AG04449 (cell line): ENCODE measurements at places on chromosomes 3 and 15.

DNA sequence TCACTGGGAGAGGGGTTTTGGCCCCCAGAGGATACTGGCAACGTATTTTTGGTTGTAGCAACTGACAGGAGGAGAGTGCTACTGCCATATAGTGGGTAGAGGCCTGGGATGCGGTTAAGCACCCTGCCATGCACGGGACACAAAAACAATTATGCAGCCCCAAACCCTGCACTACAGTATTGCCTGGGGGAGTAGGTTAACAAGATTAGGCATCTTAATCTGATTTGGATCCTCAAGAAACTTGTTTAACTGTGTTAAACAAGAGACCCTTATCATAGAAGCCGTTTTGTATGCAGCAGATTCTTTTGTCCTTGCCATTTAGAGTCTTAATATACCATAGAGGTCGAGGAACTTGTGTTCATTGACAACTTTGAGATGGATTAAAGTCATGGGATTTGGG is 3.4 kb downstream of the PHLDB2 start:
- DNase-seq, result no peak

DNA sequence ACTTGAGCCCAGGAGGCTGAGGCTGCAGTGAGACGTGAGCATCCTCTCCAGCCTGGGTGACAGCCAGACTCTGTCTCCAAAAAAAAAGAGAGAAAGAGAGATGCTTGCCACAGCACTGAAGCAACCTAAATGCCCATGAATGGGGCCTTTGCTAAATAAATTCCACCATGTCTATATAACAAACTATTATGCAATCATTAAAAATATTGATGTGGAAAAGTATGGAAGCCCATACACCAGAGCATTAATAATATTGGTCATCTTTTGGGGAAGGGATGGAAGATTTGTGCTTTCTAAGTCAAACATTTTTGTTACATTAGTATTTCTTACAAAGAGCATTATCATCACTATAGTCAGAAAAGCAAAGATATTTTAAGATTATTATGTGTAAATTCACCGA is 116.6 kb downstream of the MEGF11 start:
- DNase-seq, result no peak

DNA sequence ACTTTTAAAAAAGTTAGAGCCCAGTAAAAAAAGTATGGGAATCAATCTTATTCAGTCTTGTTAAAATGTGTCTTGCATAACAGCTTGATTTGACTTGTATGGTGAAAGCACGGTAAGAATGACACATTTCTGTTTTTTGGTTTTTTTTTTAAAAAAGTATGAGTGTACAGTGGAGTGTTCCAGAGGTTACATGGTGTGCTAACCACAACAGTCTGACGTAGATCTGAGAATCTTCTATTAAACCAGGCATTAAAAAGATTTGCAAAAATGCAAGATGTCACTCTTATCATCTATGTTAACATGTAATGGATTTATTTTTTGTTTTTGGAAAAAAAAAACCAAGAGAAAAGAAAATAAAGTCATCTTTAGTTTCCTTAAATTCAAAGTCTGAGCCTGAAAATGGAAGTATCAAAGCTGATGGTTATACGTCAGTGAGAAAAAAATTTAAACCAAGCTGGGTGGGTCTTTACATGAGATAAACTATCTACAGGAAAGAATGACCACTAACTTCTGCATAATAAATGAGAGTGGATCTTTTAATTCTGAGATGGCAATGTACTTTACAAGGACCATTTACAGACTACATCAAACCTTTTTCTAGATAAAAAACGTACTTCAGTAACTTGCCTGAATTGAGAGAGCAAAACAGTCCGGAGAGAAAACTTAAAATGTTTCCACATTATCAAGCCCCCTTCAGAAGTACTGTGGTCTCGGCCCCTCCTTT is 1.6 kb downstream of the GABPB1 start:
- peak; percentile 69 for DNase-seq

DNA sequence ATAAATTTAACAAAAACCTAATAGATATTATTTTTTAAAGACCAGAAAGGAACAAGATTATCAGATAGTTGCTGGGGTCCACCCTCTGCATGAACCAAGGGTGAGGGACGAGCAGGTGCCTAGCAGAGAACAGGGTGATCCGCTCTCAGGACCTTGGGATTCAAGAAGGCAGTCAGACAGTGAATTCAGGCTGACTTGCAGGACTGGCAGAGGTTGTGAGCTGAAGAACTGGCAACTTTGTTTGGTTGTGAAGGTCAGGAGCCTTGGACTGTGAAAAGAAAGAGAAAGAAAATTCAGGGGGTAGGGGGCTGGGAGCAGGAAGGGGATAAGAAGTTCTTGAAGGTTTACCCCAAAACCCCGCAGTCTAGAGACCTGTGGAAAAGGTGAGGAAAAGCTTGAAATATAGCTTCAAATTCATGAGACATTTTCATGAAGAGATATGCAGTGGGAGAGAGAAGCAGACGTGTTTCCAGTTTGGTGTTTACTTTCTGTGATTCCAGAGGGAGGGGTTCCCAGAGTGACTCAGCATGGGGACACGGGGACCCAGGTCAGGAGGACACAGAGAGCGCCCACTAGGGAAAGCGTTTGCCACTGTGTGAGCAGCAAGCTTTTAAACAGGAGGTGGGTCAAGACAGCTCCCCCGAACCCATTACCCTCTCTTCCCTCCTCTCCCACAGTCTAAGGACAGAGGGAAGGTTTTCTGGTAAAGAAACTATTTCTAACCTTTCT is 217.2 kb upstream of the UMPS start:
- no peak for DNase-seq

DNA sequence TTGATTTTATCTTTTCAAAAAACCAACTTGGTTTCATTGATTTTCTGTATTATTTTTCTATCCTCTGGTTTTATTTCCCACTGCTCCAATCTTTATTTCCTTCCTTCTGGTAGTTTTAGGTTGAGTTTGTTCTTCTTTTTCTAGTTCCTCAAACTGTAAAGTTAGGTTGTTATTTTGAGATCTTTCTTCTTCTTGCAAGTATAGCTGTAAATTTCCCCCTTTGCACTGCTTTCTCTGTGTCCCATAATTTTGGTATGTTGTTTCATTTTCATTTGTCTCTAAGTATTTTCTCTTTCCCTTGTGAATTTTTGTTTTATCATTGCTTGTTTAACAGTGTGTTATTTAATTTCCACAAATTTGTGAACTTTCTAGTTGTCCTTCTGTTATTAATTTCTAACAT is 120.0 kb downstream of the PLD1 start:
- no peak for DNase-seq

DNA sequence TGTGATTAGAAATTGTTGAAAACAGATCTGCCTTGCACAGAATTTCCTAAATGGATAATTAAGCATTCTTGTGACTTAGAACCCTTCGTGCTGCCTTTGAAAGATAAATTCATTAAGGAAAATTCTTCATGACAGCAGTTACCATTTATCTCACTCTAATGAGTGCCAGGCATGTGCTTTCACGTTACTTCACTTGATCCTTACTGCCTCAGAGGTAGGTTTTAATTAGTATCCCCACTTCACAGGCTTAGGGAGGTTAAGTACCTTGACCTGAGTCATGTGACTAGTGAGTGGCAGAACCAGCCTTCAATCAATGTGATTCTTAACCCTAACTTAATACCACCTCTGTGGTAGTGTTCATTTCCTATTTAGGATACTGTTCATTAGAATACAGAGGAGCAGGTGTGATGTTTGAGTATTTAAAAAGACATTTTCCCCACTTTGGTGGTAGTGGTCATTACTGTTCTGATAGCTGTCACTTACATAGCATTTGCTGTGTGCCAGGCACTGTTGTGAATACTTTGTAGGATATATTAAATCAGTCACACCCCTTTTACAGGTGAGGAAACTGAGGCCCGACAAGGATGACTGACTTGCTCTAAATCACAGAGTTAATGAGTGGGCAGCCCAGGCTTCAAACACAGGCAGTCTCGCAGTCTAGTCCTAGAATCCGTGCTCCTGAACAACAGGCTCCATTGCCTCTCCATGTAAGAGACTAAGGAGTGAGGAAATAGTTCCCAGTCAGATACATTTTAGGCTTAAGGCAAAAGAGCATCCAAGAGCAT is 57.9 kb downstream of the RLBP1 start:
- DNase-seq, result no peak

DNA sequence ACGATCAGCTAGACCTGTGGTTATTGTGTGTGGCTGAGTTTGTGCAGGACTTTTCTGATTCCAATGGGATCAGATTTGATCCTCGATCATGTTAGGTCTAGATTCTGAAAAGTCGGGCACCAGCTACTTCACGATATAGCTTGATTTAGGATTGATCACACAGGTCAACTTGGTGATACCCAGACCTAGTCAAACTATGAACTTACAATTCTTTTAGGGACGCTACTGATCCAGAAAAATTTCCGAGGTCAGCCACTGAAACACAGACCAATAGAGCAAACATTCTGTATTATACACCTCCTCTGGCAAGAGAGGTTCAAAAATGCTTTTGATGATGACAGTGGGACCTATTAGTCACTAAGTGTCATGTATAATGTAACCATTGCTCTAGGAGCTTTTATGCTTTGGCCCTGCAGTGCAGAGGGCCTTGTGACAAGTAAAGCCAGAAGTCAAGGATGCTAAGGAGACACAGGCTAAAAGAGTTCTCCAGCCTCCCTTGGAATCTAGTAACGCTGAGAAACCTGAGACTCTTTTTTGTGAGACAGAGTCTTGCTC is 115.6 kb upstream of the MB21D2 start:
- no peak for DNase-seq

DNA sequence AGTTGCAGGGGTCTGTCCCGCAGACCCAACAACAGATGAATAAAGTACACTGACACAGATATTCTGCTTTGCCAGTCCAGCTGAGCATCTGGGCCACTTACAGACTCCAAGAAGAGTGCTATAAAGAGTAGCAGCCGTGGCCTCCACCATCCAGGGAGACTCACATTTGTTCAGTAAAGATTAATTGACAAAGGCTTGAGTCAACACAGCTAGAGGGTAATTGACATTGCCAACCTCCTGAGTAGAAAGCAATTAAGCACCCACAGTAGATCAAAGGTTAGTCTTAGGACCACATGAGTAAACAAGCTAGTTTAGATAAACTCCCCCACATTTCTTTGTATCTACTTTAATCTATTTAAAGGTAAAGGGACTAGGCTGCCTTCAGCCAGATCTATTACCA is 16.3 kb upstream of the CRTC3 start:
- no peak for DNase-seq

DNA sequence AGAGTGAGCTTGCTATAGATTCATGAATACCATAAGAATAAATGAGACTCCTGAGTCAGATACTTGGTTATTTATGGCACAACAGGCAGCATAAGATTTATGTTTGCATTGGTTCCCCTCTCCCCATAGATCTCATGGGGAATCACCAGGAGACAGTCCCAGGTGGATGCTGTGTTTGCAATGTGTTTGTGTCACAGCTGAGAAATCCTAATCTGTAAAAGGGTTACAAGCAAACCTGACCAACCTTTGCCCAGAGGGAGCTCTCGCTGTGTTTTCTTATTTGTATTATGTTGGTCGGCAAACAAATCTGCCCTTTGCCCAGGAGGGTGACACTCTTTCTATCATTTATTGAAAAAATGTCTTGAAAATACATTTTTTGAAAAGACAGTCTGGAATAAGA is 236.2 kb downstream of the ZPLD1 start:
- DNase-seq, result no peak

GRCh38 chr3:174614036-174614435 is 245.1 kb upstream of the NAALADL2 start:
- DNase-seq, result no peak

GRCh38 chr15:67076147-67076843 is 10.9 kb downstream of the SMAD3 start:
- DNase-seq, result no peak

- no peak for DNase-seq
These were observed 738.3 kb upstream of the CFAP20DC start for GRCh38 chr3:59788133-59788532.

- no peak for DNase-seq
These were observed 176.4 kb downstream of the GBE1 start for GRCh38 chr3:81585056-81585455.

GRCh38 chr3:47870156-47870555 is 67.2 kb downstream of the DHX30 start:
- DNase-seq, result no peak

DNA sequence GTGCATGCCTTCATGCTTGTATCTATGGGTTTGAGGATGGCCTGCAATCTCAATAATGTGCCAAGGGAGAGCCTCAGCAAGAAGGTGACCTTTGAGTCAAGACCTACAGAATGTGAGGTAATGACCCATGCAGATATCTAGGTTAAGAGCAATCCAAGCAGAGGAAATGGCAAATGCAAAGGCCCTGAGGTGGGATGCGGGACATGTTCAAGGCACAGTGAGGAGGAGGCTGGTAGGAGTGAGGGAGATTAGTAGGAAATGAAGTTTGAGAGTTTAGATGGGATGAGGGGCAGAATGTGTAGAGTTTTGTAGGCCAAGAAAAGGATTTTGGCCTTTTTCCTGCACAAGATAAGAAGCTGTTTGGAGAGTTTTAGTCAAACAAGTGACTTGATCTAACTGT is 4.7 kb upstream of the MAP2K5 start:
- no peak for DNase-seq

DNA sequence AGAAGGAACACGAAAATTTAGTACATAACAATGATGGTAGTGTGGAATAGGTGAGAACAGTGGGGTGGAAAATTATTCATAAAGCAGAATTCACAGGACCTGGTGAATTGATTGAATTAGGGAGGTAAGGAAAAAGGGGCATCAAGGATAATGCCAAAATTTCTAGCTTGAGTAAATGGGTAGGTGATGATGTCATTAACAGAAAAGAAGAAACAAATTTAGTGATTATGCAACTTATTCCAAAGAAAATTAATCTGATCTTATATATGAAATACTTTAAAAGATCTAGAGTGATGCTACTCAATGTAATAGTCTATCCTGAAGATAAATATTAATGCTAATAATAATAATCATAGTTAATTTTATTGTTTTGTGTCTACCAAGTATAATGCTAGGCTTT is 544.6 kb upstream of the LMCD1 start:
- no peak for DNase-seq

GRCh38 chr3:18885612-18886011 is 262.7 kb upstream of the KCNH8 start:
- no peak for DNase-seq

- no peak for DNase-seq
These were observed 1.7 kb downstream of the PLCD1 start for GRCh38 chr3:38027466-38028465.

DNA sequence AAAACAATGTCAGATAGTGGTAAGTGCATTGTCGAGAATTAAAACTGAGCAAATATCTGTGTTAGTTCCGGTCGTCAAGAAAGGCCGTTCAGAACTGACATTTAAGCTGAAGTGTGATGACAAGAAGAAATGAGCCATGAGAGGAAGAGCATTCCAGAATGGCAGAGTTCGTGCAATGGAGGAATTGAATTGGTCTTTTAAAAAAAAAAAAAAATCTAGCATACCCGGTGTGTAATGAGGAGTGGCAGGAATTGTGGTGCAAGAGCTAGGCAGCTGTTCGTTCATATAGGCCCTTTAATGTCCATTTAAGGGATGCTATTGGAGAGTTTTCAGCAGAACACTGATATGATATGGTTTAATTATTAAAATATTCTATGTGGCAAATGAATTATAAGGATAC is 2.6 kb upstream of the GBE1 start:
- no peak for DNase-seq

DNA sequence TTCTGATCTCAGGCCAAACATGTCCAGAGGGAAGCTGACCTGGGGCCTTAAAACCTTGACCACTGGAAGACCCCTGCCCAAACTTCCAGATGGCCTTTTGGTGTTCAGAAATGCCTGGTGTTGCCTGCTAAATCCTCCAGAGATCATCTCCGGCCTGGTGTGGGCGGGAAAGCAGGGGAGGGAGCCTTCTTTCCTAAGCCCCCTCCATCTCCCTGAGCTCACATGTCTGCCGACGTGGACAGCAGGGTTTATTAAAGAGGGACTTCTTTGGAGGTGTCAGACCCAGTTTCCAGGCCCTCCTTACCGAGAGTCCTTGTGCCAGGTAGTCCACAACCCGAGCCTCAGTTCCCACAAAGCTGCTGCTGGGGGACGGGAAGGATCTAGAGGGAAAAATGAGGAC is 55.9 kb upstream of the SLC6A1 start:
- no peak for DNase-seq
